Suppressor macrophage treated with lipopolysaccharide for 1 hour (primary cell): ENCODE measurements at places on chromosomes 12 and 14.
A peak's percentile ranks its signal among the peaks of the same experiment; 100 is the strongest.

- no peak for DNase-seq
These were observed 55.7 kb downstream of the METTL25 start for GRCh38 chr12:82414044-82414443.

DNA sequence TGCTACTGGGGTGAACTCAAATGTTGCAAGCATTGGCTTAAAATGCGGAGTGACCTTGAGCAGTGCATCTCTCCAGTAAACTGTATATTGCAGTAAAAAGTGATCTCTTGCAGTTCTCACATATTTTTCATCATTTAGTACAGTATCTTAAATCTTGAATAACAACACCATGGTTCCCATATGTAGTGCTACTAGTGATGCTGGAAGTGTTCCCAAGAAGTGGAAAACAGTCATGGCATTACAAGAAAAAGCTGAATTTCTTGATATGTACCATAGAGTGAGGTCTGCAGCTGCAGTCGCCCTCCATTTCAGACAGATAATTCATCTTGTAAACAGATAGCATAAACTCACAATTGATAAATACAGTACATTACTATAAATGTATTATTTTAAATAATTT, 42.9 kb upstream of the TSPAN8 start:
- DNase-seq, result no peak

DNA sequence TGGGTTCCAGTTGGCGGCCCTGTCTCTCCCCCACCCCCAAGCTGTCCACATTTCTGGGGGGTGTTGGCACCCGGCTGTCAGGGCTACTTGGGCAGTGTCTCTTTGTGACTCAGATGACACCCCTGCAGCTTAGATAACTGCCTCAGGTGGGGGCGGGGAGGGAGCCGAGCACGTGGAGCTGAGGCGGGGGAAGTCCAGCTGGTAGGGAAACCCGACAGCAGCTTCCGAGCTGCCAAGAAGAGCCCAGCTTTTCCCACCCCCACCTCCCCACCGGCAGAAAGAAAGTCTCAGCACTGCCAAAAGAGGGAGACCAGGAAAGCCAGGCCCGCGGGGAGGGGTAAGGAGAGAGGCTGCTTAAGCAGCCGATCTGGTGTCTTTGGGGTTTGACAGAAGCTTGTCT, 1.4 kb downstream of the LRTM2 start:
- peak; percentile 81 for DNase-seq

- peak; percentile 69 for DNase-seq
These were observed 1.3 kb downstream of the BBS10 start for GRCh38 chr12:76346798-76347420.

- no peak for DNase-seq
These were observed 152.6 kb upstream of the NOS1 start for GRCh38 chr12:117514016-117514415.

DNA sequence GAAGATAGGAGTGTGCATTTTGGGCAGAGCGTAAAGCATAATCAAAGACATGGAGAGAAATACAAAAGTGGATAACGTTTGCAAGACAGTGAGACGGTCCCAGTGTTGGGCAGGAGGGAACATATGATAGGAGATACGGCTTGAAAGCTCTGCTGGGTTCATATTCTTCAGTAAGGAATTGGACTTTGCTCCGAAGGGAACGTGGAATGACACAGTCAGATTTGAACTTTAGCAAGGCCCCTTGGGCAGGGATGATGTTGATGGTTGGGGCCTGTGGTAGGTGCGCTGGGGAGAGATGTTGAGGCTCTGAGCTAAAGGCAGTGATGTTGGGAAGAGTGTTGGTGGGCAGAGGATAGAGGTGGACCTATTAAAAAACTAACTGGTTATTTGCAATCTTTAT, 143.5 kb upstream of the TBX3 start:
- DNase-seq, result no peak

DNA sequence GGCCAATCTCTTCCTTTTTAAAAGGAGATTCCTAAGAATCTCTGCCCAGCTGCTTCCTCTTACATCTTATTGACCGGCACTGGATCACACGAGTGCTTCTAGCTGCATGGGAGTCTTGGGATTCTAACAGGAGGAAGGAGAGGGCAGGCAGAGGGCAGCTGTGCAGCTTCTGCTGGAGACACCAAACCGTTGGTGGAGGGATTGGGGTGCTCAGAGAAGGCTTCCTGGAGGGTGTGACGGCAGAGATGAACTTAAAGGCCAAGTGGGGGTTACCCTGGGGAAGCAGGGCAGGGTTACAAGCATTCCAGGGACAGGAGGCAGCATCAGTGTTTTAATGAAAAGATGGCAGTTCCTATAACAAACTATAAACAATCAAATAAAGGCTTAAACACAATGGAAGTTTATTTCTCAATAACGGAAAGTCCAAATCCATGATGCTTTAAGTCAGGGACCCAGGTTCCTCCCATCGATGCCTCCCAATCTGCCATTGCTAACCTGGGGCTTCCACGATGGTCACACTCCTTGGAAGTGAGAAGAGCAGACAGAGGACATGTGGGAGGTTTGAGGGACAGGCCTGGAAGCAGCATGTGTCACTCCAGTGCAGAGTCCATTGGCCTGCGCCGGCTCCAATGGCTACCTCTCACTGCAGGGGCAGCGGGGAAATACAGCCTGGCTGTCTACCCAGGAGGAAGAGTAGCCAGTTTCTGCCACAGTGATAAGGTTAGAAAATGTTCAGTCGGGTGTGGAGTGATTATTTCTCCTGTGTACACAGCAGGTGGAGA, 53.1 kb upstream of the DDX11 start:
- no peak for DNase-seq

GRCh38 chr12:19970116-19970515, 398.2 kb upstream of the PDE3A start:
- no peak for DNase-seq

GRCh38 chr12:7678744-7679143, 13.0 kb upstream of the APOBEC1 start:
- DNase-seq, result no peak

DNA sequence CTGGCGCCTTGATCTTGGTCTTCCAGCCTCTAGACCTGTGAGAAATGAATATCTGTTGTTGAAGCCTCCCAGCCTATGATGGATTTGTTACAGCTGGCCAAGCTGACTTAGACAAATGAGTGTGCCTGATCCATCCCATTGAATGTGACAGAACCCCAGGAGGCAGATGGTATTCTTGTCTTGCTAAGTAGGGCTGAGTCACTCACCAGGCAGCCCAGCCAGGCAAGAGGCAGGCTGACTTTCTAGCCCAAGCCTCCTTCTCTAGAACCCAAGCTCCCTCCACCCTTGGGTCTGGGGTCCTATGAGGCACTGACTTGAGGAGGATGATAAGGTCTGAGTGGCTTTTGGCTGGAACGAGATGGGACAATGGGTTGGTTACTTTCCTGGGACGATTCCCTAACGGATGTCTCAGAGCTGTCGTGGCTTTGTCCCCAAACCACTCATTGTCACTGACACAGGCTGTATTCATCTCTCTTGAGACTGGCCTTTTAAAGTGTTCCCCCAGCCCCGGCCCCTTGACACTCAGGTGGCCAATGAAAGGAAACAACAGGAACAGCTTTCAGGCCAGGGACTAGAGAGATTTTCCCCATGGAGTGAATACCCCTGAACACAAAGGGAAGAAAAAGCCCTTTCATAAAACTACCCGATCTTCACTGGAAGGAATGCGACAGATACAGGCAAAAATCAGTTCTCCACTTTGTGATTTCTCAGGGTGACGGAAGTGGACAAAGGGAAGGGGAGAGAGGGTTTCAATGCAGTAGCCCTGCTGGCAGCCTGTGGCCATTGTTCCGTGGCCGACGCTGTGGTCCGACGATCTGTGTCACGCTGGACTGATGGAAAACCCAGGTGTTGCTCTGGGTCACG, 264.2 kb downstream of the AACS start:
- no peak for DNase-seq

GRCh38 chr12:28776913-28777422, 372.1 kb upstream of the FAR2 start:
- no peak for DNase-seq

- peak; percentile 62 for DNase-seq
These were observed 354.5 kb downstream of the NUAK1 start for GRCh38 chr12:105783983-105784947.

GRCh38 chr12:115349711-115350110, 665.7 kb upstream of the TBX3 start:
- DNase-seq, result no peak

GRCh38 chr12:127722611-127723010, 544.4 kb upstream of the TMEM132C start:
- DNase-seq, result no peak

GRCh38 chr12:46237371-46238045, 31.3 kb downstream of the SLC38A1 start:
- peak; percentile 77 for DNase-seq

GRCh38 chr14:61337893-61338292, 16.5 kb downstream of the PRKCH start:
- DNase-seq, result no peak

DNA sequence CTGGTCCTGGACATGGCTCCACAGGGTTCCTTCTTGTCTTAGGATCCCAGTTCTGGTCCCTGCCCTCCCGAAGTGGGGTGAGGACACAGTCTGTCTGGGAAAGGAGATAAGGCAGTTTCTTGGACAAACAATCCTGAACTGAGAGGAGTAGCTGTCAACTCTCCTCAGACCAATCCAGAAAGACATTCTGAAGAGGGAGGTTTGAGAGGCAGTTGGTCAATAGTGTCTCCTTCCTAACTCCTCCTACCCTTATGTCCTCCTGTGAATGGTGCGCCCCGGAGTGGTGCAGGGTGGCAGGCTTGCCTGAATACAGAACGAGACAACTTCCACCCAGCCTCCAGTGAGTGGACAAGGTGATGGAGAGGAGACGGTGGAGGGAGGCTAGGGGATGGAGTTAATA, 15.4 kb upstream of the ASIC1 start:
- DNase-seq, result no peak

DNA sequence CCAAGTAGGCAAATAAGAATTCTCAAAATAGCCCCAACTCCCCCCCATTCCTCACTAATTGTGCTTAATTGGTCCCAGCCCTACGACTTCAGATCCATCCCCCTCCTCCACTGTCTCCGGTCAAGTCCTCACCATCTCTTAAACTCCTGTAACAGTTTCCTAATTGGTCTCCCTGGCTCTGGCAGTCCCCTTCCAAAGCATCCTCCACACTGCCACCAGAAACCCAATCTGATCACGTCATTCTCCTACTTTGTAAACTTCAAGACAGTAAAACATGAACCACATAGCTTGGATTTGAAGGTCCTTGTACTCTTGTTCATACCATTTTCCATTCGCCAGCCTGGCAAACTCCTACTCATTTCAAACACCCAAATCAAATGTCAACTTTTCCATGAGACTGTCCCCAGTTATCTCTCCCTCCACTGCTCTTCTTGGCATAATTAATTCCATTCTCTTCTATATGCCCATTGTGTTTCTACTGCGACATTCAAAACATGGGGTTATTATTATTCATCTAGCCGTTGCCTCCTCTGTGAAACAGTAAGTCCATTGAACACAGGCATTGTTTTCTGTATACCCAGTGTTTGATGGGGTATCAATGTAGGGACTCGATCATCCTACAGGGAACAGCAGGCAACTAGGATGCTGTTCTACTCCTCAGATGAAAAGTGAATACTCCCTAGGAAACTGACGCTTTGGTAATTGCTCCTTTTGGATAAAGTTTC, 104.6 kb downstream of the EGLN3 start:
- DNase-seq, result no peak

GRCh38 chr14:85702191-85702590, 172.2 kb downstream of the FLRT2 start:
- DNase-seq, result no peak

DNA sequence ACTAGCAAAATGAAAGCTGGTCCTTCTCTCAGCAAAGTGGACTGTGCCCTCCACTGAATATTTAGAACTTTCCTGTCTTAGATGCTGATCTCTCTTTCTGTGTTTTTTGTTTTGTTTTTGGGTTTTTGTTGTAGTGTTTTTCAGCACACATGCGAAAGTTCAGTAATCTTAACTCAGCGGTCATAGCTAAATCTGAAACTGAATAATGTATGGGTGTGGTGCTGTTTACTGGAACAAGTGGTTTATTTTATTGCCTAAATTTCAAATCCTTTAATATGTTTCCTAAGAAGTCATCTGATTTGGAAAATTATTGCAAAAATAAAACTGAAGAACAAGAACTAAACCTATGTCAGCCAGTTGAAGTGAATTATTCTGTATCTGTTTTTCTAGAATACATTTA, 116.0 kb upstream of the LRIG3 start:
- no peak for DNase-seq

- peak; percentile 85 for DNase-seq
These were observed 2.4 kb downstream of the IL26 start for GRCh38 chr12:68223067-68223747.

GRCh38 chr14:105527826-105528585, 1.6 kb downstream of the TMEM121 start:
- peak; percentile 77 for DNase-seq

GRCh38 chr14:101077481-101078074, 174.1 kb upstream of the RTL1 start:
- DNase-seq, result peak; percentile 8

GRCh38 chr14:74891870-74892269, 10.2 kb downstream of the DLST start:
- peak; percentile 71 for DNase-seq
